Nephron progenitor cell (in vitro differentiated cells): ENCODE measurements at places on chromosomes 1 and 21.

DNA sequence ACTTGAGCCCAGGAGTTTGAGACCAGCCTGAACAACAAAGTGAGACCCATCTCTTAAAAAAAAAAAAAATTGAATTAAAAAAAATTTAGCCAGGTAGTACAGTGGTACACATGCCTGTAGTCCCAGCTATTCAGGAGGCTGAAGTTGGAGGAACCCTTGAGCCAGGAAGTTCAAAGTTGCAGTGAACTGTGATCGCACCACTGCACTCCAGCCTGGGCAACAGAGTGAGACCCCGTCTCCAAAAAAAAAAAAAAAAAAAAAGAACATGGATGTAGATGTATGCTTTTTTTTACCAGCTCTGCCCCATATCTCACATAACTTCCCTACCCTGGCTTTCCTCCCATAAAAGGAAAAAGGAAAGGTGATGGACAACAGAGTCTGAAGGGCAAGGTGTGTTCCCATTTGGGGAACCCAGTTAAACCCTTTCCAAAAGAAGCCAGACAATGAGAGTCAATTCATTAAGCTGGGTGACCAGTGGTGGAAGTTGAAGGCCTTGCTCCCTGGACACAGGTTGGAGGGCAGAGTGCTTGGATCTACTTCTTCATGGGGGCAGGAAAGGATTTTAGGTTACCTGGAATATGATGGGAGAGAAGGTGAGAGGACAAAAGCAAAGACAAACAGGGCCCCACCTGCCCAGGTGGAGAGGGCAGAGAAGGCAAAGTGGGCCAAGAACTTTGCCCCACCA, 2.9 kb downstream of the KRTCAP2 start:
- no peak for DNase-seq
- no peak overlapping the region for H3K27ac ChIP-seq
- peaks cover 14% of the 10 kb centered on the region for H3K36me3 ChIP-seq
- peaks cover 10% of the 10 kb centered on the region for H3K27me3 ChIP-seq
- H3K4me3 ChIP-seq, result peak overlapping the region; percentile 44
- H3K4me1 ChIP-seq, result peaks cover 61% of the 10 kb centered on the region

GRCh38 chr1:222034790-222035189, 292.9 kb upstream of the DUSP10 start:
- no peak for DNase-seq
- peaks cover 3% of the 10 kb centered on the region for H3K27me3 ChIP-seq
- H3K27ac ChIP-seq, result no peak overlapping the region
- peaks cover 34% of the 10 kb centered on the region for H3K4me1 ChIP-seq
- H3K4me3 ChIP-seq, result no peak overlapping the region

- no peak overlapping the region for H3K27ac ChIP-seq
- no peak overlapping the region for H3K4me3 ChIP-seq
- H3K27me3 ChIP-seq, result peaks cover 16% of the 10 kb centered on the region
- no peak for DNase-seq
- no peaks in the 10 kb centered on the region for H3K36me3 ChIP-seq
- peaks cover 28% of the 10 kb centered on the region for H3K4me1 ChIP-seq
Observed at GRCh38 chr21:45064618-45065399, 9.6 kb upstream of the ADARB1 start.

- no peak for DNase-seq
- peak overlapping the region; percentile 81 for H3K4me3 ChIP-seq
- peak overlapping the region; percentile 80 for H3K27ac ChIP-seq
- H3K36me3 ChIP-seq, result no peaks in the 10 kb centered on the region
Observed at GRCh38 chr1:25875856-25876692, 566 bp upstream of the PAQR7 start.

- H3K4me3 ChIP-seq, result no peak overlapping the region
- no peak for DNase-seq
- peaks cover 6% of the 10 kb centered on the region for H3K4me1 ChIP-seq
- no peaks in the 10 kb centered on the region for H3K36me3 ChIP-seq
Observed at GRCh38 chr21:36654796-36655325, 44.1 kb upstream of the SIM2 start.

- DNase-seq, result no peak
- H3K27me3 ChIP-seq, result peaks cover 3% of the 10 kb centered on the region
Observed at GRCh38 chr1:117051224-117052064, 8.7 kb upstream of the TTF2 start.

DNA sequence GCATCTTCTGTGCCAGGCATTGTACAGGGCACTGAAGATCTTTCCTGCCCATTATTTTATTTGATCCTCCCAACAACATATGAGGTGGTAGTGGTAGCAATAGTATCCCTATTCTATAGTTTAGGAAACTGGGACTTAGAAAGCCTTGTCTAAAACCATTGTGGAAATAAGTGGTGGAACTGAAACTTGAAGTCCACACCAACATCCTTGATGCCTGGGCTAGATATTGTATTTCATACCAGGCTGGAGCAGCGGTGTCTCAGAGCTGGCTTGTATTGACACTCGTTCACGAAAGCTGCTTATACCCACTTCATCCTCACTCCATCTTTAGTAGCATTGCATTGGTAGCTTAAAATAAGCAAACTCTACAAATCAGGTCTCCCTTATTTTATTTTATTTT, 9.7 kb upstream of the CTSS start:
- no peaks in the 10 kb centered on the region for H3K4me1 ChIP-seq
- H3K36me3 ChIP-seq, result peaks cover 2% of the 10 kb centered on the region
- no peak overlapping the region for H3K27ac ChIP-seq
- H3K4me3 ChIP-seq, result no peak overlapping the region
- peaks cover 3% of the 10 kb centered on the region for H3K27me3 ChIP-seq

DNA sequence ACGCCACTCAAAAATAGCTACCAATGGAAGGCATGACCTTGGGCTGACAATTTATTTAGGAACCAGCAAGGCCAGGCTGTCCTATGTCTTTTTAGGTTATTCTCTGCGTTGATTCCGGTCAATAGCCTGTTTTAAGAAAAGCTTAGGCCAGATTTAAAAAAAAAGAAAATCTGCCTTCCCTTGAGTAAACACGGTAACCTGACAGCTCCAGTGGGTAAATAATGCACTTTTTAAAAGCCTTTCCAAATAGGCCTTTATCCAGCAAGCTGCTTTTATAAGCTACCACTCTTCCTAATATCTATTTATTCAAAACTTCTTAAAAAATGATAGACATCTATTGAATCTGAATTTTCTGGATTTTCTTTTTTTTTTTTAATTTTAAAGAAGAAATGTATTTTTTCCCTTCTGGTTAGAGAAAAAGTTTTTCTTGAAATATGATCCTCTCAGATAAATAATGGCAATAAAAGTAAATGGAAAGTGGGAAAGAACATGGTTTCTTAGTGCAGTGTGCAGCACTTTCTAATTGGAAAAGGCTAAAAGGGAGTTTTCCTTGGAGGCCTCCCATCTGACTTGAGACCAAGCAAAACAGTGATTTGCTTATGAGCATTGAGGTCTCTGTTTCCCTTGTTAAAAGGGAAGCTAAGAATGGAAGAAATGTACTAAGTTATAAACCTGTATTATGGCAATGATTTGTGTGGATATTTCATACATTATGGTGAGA, 281.0 kb upstream of the RUNX1 start:
- DNase-seq, result no peak
- H3K4me3 ChIP-seq, result no peak overlapping the region
- H3K27ac ChIP-seq, result no peak overlapping the region

DNA sequence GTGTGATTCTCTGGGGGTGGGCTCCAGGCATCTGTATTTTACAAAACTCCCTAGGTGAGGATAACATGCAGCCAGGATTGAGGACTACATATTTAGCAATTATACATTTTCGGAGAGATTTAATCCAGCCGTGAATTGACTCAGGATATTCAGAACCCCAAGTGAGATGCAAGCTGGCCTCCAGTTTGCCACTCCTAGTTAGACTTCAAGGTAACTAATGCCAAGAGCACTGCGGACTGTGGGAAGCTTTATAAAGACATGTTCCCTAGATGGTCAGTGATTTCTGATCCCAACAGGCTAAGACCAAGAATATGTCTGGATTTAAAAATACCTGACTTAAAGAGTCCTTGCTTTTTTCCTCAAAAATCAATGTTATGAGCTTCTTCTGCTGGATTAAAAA, 308.5 kb downstream of the NTNG1 start:
- no peaks in the 10 kb centered on the region for H3K36me3 ChIP-seq
- no peak overlapping the region for H3K4me3 ChIP-seq
- H3K4me1 ChIP-seq, result peaks cover 6% of the 10 kb centered on the region
- H3K27me3 ChIP-seq, result no peaks in the 10 kb centered on the region
- no peak overlapping the region for H3K27ac ChIP-seq
- no peak for DNase-seq

- no peak for DNase-seq
- H3K4me1 ChIP-seq, result peaks cover 10% of the 10 kb centered on the region
- H3K36me3 ChIP-seq, result no peaks in the 10 kb centered on the region
- peaks cover 11% of the 10 kb centered on the region for H3K27me3 ChIP-seq
Observed at GRCh38 chr1:57164584-57164983, 198.8 kb upstream of the C8B start.

GRCh38 chr1:246001142-246001836, 505.8 kb downstream of the SMYD3 start:
- H3K27me3 ChIP-seq, result peaks cover 4% of the 10 kb centered on the region
- DNase-seq, result no peak
- H3K4me3 ChIP-seq, result no peak overlapping the region
- peaks cover 16% of the 10 kb centered on the region for H3K36me3 ChIP-seq
- H3K4me1 ChIP-seq, result peaks cover 47% of the 10 kb centered on the region

DNA sequence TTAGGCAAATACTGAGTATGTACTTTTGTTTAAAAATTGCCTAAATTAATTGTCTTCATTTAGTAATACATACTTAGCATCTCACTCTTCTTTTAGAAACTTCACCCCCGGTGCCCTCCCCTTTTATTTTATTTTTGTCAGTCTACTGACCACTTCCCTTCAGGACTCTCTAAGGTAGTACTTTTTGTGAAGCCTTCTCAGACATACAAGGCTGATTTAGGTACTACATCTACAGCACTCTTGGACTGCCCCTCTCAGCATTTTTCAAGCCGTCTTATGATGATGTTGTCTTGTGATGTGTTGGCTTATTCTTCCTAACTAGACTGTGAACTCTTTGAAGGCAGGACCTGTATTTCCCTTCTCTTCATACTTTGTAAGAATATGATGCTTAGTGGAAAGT, 24.7 kb downstream of the RPS6KC1 start:
- DNase-seq, result no peak
- H3K4me1 ChIP-seq, result no peaks in the 10 kb centered on the region
- H3K4me3 ChIP-seq, result no peak overlapping the region
- peak overlapping the region; percentile 17 for H3K27ac ChIP-seq
- H3K36me3 ChIP-seq, result peaks cover 19% of the 10 kb centered on the region
- H3K27me3 ChIP-seq, result peaks cover 2% of the 10 kb centered on the region

GRCh38 chr21:35348686-35349085, 299.6 kb upstream of the RUNX1 start:
- no peaks in the 10 kb centered on the region for H3K4me1 ChIP-seq
- no peaks in the 10 kb centered on the region for H3K36me3 ChIP-seq
- no peak overlapping the region for H3K27ac ChIP-seq
- H3K27me3 ChIP-seq, result peaks cover 17% of the 10 kb centered on the region
- DNase-seq, result no peak

DNA sequence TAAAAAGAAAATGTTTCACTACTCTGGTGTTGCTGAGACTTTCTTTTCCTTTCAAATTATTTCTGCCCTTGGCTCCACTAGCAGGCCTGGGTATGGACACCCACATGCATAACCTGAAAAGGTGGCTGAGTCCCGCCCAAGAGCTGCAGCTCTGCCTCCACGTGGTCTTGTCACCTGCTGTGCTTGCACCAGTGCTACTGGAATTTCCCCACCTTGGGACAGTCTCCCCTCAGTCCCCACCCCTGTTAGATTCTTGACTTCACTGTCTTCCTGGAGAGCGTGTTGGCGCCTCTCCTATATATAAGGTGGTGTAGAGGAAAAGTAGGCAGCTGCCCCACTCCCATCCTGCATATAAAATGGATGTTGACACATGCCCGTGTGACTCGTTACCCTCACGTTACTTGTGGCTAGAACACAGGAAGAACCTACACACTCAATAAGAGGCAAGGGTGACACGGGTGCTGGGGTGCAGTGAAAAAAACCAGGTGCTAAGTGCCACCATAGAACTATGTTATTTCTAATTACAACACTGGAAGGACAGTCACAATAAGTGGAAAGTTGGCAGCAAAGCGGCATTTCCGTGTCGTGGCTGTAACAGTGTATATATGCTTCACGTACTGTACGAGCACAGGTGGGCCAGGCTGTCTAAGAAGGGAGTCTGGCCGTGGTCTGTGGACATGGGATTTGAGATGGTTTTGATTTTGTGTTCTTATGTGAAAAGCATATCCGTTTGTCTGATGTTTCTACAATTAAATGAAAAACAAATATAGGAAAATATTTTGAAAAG, 61.0 kb downstream of the POFUT2 start:
- peaks cover 9% of the 10 kb centered on the region for H3K27me3 ChIP-seq
- DNase-seq, result no peak
- H3K4me3 ChIP-seq, result no peak overlapping the region
- no peaks in the 10 kb centered on the region for H3K36me3 ChIP-seq
- no peak overlapping the region for H3K27ac ChIP-seq
- H3K4me1 ChIP-seq, result no peaks in the 10 kb centered on the region

GRCh38 chr1:23449958-23450357, 25.4 kb upstream of the TCEA3 start:
- peaks cover 25% of the 10 kb centered on the region for H3K4me1 ChIP-seq
- no peaks in the 10 kb centered on the region for H3K27me3 ChIP-seq
- no peak overlapping the region for H3K4me3 ChIP-seq

DNA sequence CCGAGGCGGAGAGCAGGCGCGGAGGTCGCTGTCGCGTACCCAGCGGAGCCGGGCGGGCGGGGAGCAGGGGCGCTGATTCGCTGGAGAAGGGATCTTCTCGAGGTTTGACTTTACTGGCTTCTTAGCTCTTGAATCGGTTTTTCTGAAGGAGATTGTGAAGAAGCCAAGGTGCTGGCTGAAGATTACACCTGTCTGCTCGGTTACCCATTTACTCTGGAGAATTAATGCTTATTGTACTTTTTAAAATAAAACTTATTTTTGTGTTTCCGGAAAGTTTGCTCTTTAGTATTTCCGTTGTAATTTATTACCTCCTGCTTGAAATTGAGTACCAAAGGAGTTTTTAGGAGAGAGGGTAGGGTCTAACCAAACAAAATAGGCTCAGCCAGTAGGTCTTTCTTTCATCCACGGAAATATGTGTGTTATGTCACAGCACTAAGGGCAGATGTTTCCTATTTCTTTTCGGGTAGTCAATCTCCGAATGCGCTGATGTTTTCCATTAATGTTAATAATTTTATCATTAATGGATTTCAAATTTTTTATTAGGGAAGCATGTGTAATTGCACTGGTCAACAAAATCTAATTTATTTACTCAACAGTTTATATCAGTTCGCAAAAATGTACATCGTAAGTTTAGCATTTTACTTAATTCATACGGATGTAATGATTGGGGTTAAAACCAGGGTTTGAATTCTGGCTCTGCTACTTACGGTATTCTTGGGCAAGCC, 510 bp upstream of the GNG5 start:
- peaks cover 28% of the 10 kb centered on the region for H3K4me1 ChIP-seq
- no peaks in the 10 kb centered on the region for H3K27me3 ChIP-seq
- DNase-seq, result no peak
- peak overlapping the region; percentile 96 for H3K4me3 ChIP-seq
- peaks cover 36% of the 10 kb centered on the region for H3K36me3 ChIP-seq

GRCh38 chr1:41399145-41399795, 38.0 kb downstream of the FOXO6 start:
- no peaks in the 10 kb centered on the region for H3K36me3 ChIP-seq
- H3K4me3 ChIP-seq, result no peak overlapping the region
- no peak overlapping the region for H3K27ac ChIP-seq
